CD4-positive, alpha-beta T cell treated with Interleukin-10 for 1 hour (primary cell): ENCODE measurements at places on chromosomes 5 and 9.

- DNase-seq, result no peak
These were observed 34.0 kb upstream of the SYK start for GRCh38 chr9:90767523-90768100.

GRCh38 chr5:120252839-120253238, 211.3 kb upstream of the PRR16 start:
- DNase-seq, result no peak

- no peak for DNase-seq
These were observed 236.9 kb downstream of the ARRDC3 start for GRCh38 chr5:91146230-91146629.

DNA sequence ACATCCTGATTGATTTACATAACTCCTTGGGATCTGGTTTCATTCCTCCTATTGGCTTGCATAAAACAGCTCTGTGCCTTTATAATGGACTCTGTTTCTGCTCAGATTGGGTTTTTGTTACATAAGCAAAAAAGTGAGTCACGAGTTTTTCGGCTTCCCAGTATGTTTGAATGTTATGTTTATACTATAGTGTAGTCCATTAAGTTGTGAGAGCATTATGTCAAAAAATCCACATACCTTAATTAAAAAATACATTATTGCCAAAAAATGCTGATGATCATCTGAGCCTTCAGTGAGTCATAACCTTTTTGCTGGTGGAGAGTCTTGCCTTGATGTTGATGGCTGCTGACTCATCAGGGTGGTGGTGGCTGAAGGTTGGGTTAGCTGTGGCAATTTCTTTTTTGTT, 144.6 kb downstream of the CCDC171 start:
- no peak for DNase-seq

GRCh38 chr5:3854188-3854821, 258.7 kb downstream of the IRX1 start:
- DNase-seq, result no peak

- DNase-seq, result no peak
These were observed 68.5 kb downstream of the PTCD2 start for GRCh38 chr5:72388646-72389045.
